GM03348 (cell line): ENCODE measurements at places on chromosomes 3 and 15.
A peak's percentile ranks its signal among the peaks of the same experiment; 100 is the strongest.

GRCh38 chr15:70160267-70160666 lies 62.5 kb upstream of the TLE3 start:
- DNase-seq: peak; percentile 51

DNA sequence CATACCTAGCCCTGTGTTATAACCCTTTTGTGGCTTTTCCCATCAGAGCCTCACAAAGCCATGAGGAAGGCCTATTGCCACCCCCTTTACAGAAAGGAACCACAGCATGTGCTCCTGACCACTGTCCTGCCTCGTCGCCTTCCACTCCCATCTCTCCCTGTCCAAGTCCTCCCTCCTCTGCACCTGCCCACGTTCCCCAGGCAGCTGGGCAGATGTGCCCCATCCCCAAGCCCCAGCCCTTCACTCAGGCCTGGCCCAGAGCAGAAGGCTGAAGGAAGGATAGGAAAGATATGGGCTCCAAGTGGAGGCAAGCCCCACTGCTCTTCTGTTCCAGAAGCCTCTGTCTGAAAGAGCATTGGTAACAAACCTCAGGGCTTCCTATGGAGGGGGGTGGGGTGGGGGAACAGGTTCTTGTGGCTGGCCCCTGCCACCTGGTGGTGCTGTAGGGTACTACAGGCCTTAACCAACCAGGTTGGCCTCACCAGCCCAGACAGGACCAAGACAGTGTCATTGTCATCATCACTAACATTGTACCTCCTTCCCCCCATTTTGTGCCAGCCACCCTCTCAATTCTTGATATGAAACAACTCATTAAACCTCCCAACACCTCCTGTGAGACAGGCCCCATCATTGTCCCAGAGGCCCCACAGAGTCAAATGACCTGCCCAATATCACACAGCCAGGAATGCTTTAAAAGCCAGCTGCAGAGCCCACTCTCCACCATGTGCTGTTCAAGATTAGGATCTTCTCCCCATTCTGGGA lies 10.0 kb downstream of the POC1A start:
- peak; percentile 93 for DNase-seq

GRCh38 chr3:137854533-137855261 lies 90.6 kb downstream of the SOX14 start:
- no peak for DNase-seq

GRCh38 chr3:13852638-13853009 lies 27.2 kb downstream of the WNT7A start:
- no peak for DNase-seq

GRCh38 chr15:70033529-70034140 lies 64.1 kb downstream of the TLE3 start:
- DNase-seq: peak; percentile 83

DNA sequence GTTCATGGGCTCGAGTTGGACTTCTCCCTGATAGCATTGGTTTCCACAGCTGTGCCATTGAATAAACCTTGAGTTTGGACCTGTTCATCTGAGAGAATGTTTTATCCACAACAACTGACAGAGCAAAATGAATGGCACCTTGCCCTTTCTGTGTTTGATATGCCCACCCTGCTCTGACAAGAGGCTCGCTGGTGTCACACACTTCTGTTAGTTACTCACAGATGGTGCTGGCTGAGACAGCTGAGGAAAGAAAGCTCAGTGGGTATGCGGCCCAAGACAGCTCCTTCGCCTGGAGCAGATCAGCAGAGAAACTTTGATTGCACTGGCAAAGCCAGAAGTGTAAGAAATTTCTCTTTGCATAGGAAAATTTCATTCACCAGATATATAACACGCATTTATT lies 2.5 kb upstream of the CAPN3 start:
- no peak for DNase-seq
